ENCODE measurements at places on chromosomes 16 and 17. TPM values are rescaled to one million over a fixed set of nuclear protein-coding genes. Genes with fewer than 3 reads are reported as not detected.

C16orf90 gene
- total RNA-seq = not detected

LLGL1 gene
- total RNA-seq = 18.3 TPM

KRTAP4-1 gene
- total RNA-seq = not detected

TBC1D3I gene
- total RNA-seq = 0.46 TPM

IL34 gene
- total RNA-seq = not detected

SMIM22 gene
- total RNA-seq = not detected

TBC1D28 gene
- total RNA-seq = not detected

CCT6B gene
- total RNA-seq = 1.3 TPM

SEZ6L2 gene
- 11.0 TPM for total RNA-seq

Data from A549 treated with ZK216348 at 1 μM for 4 hours (cell line).